ENCODE measurements at places on chromosomes 1 and 21.
A peak's percentile ranks its signal among the peaks of the same experiment; 100 is the strongest.

DNA sequence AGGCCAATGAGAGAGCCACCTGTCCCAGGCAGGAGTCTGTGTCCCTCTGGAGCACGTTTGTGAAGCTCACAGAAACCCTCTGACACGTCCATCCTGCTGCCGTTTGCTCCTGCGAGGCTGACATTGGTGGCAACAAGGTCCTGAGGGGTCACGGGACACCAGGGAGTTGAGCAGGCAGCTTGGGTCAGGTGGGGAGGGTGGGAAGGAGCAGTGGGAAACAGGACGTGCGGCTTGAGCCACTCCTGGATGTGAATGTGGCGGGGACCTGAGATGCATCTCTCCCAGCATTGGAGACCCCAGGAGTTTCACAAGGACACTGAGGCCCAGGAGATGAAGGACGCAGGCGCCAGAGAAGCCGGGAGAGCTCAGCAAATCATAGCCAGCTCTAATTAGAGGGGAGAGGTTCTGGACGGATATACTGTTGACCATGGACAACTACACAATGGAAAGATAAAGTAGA, 149.0 kb downstream of the PEX14 start:
- no peak for DNase-seq

DNA sequence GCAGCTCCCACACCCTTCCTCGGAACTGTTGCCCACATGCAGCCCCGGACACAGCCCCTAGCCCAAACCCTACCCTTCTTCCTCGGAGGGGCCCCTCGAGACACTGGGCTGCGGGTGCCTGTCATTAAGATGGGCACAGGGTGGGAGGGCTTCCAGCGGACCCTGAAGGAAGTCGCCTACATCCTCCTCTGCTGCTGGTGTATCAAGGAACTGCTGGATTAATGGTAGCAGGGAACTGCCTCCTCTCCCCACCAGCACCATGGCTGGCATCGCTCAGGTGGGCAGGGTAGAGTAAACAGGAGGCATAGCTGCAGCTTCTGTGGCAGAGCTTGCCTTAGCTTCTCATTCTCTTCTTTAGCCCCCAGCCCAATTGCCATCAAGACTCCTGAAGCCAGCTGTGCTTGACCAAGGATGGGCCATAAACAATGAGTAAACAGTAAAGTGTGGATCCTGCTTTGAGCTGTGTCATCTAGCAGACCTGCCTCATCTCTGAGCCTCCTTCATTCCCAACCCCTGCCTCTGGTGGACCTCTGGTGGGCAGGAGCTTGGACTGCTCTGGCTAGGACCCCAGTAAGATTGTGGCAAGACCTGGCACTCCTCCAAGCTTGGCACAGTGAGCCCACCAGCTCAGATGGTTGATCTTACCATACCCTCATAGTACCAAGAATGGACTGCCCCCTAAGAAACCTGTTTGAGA, at the start of gene LENEP:
LENEP (plus strand) TSS at position 15 of the 697 bp plus-strand sequence; CDS start at position 37, 22 bp downstream.
- DNase-seq = no peak

DNA sequence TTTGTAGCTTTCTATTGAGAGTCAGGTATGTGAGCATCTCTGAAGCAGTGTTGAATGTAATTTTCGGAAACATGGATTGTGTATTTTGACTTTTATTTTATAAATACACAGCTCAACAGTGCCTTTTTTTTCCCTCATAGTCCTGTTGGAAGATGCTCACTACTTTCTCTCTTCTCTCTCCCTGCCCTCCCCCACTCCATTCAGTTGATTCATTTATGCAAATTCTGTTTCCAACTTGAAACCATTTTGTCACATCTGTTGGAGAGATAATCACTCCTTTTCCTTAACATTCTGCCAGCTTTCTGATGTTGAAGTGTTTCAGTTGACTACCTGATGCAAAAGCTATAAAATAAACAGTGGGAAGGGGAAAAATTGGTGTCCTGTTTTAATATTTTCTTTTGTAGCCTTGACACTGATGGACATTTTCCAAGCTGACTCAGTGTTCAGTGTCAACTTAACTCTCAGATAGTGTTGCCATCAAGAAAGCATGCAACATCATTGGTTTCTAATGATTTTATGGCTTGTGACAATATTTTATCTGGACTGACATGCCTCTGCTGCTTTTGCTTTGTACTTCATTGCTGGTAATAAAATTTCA, 194.5 kb downstream of the HS2ST1 start:
- DNase-seq = no peak

GRCh38 chr1:112461200-112461871, 47.4 kb upstream of the WNT2B start:
- DNase-seq = no peak

GRCh38 chr21:43912500-43912899, 47.5 kb downstream of the AGPAT3 start:
- no peak for DNase-seq

DNA sequence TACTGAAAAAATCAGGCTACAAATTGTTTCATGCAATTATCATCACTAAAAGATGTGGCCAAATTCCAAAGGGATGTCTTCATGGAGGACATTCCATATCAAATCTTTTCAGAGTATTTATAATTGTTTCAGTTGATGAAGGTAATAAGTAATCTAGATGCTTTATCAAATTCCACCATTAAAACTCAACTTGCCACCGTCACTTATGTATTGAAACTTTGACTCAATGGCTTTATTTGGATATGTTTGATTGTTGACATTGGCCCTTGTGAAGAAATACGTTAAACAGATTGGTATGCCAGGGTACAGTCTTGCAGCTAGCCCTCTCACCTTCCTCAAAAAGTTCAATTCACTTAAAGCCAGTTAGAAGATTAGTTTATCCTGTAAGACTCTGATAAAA, 32.2 kb upstream of the PALMD start:
- DNase-seq = no peak

- no peak for DNase-seq
Measured at GRCh38 chr1:38997034-38997900, 6.2 kb downstream of the AKIRIN1 start.

DNA sequence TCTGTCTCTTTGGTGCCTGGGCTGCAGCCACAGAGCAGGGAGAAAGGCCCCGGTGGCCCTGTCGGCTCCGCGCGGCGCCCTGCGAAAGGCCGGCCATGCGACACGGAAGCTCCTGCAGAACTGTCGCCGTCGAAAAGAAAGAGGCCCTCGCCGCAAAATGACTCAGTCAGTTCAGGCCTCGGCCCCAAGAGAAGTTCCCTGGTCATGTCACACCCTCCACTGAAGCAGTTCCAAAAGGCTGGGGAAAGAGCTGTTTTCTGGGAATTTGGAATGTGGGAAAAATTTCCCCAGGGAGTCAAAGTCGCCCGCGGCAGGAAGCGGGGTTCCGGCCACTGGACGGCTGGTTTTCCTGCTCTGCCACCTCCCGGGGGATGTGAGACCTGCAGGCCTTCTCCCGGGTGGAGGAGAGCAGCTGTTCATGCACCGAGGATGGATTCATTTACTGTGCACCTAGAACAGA, 115.8 kb upstream of the ZNF678 start:
- peak; percentile 57 for DNase-seq

GRCh38 chr1:209642816-209643215, 9.4 kb downstream of the LAMB3 start:
- DNase-seq = no peak

DNA sequence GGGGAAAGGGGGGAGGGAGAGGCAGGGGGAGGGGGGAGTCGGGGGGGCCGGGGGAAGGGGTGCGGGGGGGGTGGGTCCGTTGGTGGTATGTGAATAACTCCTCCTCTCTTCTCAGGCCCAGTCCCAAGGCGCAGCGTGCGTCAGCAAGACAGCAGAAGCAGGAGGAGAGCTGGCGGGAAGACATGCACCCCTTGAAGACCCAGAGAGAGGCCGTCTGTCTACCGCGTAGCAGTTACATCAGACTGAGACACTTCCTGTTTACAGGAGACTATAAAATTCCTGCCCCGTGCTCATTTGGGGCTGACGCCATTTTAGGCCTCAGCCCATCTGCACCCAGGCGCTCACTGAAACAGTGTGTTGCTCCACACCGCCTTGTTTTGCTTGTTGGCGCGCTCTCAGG, 55.3 kb downstream of the SETD4 start:
- no peak for DNase-seq

DNA sequence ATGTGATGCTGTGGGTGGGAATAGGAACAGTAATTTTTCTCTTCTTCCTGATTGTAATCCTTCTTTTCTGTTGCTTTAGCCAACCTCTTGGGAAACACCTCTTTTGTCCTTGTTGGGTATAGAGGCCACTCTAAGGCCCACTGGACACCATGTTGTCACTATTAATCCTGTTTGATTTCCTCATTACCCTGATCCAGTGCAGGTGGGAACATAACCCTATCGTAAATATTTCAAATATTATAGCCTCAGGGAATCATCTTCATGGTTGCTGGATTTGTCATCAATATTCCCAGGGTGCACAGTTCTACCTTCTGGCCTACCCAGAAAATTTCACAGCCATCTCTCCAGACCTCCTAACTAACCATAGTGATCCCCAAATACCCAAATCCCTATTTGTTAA, 27.9 kb upstream of the SLC6A9 start:
- DNase-seq = no peak

- DNase-seq = no peak
Measured at GRCh38 chr21:37759777-37760176, 156.5 kb downstream of the KCNJ6 start.

DNA sequence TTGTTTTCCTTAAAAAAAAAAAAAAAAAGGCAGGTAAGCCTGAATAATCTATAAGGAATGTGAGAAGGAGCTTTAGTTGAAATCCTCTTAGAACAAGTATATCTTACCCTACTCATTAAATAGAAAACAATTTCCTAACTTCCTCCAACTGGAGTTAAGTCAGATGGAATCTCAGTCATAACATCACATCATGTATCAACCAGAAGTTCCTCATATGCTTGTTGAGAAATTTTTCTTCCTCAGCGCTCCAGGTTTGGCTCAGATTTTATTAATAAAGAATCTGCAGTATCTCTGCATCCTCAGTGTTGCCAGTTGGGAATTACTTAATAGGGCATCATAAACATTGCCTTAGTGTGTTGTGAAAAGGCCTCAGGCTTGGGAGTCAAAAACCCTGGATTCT, 37.6 kb downstream of the DUSP10 start:
- DNase-seq = no peak

DNA sequence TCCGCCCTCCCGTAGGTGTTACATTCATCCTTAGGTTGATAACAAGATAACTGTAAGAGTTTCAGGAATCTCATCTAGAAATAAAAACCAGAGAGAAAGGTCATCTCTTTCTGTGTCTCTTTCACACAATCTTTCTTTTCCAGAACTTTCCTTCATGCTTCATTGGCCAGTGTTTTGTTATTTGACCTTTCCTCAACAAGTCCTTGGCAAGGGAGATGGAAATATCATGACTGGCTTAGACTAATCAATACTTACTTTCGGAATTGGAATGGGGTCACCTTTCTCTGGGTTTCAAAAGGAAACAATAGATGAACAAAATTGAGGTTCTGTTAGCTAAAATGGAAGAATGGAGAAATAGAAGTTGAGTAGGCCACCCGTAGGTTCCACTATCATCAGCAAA, 72.9 kb upstream of the PPP2R5A start:
- DNase-seq = no peak

GRCh38 chr1:3071565-3072390, 2.8 kb downstream of the PRDM16 start:
- DNase-seq = no peak

DNA sequence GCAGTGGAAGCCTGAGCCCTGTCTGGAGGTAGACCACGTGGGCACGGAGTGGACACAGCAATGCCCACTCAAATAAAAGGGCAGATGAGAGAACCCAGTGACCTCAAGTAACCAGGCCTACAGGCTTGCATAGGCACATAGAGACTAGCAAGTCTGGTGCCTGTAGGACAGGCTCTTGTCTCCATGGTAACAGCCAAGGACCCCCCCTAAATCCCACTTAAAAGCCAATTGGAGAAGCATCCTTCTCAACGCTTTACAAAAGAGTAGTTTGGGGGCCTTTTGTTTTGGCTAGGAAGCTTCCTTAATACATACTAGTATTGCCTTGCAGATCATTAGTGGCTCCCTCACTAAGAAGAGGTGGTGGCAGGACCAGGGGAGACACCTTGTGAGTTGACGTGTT, 63.9 kb downstream of the VWA5B1 start:
- DNase-seq = no peak

All from Calu3 (cell line).